ENCODE measurements at places on chromosomes 7 and 10.

GRCh38 chr10:71278691-71279588 is 40.1 kb upstream of the SLC29A3 start:
- no peak for DNase-seq

DNA sequence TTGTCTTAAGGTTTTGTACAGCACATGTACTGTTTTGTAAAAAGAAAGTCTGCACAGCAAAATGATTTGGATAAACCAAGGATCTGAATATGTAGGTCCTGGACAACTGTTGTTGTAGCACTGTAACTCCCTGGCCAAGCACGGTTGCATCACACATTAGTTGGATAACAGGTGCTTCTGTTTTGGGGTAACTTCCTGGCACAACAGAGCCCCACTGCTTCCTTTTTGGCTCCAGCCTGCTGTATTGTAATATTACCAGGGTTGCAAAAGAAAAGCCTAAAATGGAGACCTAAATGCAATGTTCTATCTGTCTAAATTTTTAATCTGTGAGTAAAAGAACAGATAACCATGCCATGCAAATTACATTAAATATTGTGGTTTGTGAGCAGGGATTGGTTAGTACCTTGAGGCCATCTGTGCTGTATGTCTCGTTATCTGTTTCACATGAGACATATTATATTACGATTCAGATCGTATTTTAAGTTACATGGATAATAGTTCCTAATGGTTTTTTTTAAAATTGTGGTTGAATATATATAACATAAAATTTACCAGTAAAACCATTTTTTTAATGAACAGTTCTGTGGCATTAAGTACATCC is 27.5 kb upstream of the WAC start:
- DNase-seq, result no peak

DNA sequence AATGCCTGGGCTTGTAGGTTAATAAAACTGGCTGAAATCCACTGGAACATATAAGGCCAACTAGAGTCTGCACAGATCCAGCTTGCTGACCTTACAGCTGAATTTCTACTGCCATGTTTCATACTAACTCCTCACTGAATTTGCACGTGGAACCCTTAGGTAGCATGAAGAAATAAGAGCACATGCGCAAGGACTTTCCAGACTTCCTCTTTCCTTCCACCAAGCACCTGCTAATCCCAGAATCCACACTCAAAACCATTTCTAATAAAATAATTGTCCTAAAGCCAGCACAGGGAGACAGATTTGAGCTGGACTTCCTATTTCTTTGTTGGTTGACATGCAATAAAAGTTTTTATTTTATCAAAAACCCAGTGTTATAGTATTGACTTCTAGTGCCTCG is 46.8 kb downstream of the NPVF start:
- no peak for DNase-seq

- DNase-seq, result no peak
Observed at GRCh38 chr7:159006610-159007130, 138.0 kb downstream of the VIPR2 start.

DNA sequence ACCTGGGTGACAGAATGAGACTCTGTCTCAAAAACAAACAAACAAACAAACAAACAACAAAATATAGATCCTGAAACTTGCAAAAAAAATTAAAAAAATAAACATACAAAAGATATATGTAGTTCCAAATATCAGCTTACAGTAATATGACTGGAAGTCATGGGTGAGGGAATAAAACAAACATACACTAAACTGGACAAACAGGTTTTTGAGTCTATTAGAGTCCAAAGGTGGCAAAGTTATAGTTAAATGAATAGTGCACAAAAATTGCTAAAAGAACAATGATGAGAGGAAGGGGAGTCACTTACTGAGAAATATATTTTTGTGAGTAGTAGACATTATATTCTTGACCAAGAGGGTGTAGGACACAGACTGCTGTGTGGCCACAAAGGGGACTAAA is 16.7 kb upstream of the RSBN1L start:
- DNase-seq, result no peak

DNA sequence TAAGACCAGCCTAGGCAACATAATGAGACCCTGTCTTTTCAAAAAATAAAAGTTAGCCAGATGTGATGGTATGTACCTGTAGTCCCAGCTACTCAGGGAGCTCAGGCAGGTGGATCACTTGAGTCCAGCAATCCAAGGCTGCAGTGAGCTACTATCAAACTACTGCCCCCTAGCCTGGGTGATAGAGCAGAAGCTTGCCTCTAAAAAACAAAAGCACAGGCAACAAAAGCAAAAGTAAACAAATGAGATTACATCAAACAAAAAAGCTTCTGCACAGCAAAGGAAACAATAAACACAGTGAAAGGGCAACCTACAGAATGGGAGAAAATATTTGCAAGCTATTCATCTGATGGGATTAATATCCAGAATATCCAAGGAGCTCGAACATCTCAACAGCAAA is 65.4 kb downstream of the FANK1 start:
- no peak for DNase-seq

All from AG04449 (cell line).